ENCODE measurements at places on chromosomes 7 and 10.

DNA sequence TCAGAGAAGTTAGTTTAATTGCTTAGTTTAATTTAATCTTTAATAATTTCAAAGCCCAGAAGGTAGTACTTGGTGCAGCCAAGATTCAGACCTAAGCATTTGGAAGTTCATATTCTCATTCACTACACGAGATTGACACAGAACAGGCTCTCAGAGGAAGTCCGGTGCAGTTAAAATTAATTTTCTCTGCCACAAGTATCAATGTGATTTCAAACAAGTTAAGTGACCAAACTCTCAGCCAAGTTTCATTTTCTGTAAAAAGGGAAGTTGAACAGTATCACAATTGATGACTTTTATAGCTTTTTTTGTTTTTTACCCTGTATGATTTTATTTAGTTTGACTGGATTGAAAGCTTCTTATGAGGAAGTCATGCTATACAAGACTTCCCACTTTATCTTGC, 1494.9 kb upstream of the LRRTM3 start:
- no peak for DNase-seq

GRCh38 chr7:66277492-66277891, 72.4 kb downstream of the TPST1 start:
- DNase-seq: no peak

GRCh38 chr7:155257482-155258225, 40.0 kb upstream of the INSIG1 start:
- no peak for DNase-seq

- DNase-seq: no peak
Measured at GRCh38 chr7:69656890-69657289, 58.6 kb downstream of the AUTS2 start.

GRCh38 chr7:122867471-122867980, 18.7 kb downstream of the CADPS2 start:
- no peak for DNase-seq

DNA sequence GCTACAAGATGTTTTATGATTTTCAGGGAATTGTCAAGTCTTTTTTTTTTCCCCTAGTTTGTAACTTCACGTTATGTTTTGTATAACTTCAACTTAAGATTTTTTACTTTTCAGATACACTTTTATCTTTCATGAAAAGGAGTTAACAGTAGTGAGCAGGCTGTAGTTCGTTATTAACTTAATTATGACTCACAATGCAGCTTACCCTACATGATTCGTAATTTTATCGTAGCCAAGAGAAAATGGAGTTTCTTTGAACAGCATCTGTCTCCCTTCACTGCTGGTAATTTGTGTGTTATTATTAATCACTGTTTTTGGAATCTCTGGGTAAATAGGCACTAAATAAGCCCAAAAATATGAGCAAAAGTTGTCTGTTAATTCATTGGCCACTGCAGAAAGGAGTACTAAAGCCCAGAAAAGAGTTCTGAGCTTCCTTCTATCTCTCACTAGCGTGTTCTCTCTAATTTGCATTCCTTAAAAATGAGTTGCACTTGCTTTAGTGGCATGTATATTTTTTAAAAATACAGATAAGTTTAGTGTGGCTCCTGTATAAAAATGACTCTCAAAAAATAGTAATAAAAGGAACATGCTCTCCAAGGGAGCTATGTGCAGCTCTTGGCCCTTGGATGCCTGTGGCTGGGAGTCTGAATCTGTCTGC, 36.1 kb downstream of the RALA start:
- no peak for DNase-seq

GRCh38 chr7:30705008-30705407, 22.8 kb upstream of the CRHR2 start:
- no peak for DNase-seq

DNA sequence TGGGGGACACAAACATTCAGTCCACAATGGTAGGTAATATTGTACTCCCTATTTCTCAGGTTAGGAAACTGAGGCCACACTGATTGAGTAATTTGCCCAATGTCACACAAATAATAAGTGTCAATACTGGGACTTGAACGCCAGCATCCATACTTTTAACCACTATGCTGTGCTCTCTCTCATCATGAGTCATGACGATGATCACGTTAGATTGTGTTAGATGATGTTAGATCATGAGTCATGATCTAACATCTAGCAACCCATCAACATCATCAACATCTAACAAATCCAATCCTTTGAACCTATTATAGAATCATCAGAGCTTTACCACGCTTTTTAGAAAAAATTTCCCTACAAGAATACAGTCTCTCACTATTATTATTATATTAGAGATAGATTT, 28.1 kb upstream of the HERPUD2 start:
- no peak for DNase-seq

DNA sequence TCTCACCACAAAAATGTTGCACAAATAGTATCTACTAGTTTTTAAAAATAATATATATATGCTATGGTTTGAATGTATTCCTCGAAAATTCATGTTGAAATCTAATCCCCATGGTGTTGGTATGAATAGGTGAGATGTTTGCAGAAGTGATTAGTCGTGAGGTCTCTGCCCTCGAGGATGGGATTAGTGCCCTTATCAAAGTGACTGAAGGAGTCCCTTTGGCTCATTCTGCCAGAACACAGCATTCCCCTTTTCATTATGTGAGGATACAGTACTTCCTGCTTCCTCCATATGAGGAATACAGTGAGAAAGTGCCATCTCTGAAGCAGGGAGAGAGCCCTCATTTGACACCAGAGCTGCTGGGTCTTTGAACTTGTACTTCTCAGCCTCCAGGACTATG, 777.5 kb upstream of the LRRTM3 start:
- no peak for DNase-seq

- DNase-seq: no peak
Measured at GRCh38 chr10:50431133-50431532, 179.8 kb upstream of the ASAH2 start.

DNA sequence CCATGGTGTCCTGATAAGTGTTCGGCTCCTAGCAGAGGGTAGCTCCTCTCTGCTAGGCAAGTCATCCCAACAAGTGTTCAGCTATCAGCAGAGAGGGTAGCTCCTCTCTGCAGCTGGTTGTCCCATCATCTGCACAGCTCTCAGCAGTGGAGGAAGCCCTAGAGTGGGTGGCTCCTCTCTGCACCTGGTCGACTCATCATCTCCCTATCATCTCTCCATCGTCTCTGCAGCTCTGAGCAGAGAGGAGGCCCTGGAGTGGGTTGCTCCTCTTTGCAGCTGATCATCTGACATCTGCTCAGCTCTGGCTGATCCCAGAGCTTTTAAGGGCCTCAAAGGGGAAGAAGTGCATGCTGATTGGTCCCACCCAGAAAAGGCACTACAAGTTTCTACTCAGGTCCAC, 199.9 kb upstream of the KMT2E start:
- DNase-seq: no peak

GRCh38 chr7:108071551-108071950, 58.6 kb downstream of the LAMB4 start:
- DNase-seq: no peak

DNA sequence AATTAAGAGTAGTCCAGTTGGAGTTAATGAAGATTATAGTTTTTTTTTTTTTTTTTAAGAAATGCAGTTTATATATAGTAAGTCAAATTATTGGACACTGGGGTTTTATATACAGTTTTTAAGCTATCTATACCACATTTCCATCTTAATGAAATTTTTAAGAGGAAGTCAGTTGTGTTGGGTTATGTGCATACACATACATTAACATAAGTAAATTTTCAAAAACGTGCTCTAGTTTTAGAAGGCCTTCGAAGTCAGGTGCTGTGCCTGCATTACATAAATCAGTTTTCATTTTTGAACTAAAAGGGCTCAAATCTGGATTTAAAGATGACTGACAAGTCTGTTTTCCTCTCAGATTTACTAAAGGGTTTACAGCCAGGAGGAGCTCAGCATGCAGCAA, 47.6 kb upstream of the FMC1 start:
- DNase-seq: no peak

Measured in SHP77 treated with DMSO at 0.1 percent for 48 hours (cell line).